ENCODE measurements at places on chromosomes 11 and 22.

- no peak for DNase-seq
These were observed 16.5 kb downstream of the SLC22A12 start for GRCh38 chr11:64607381-64607985.

GRCh38 chr11:11036185-11036847, 178.5 kb upstream of the ZBED5 start:
- no peak for DNase-seq

GRCh38 chr22:19329454-19329853, 37.9 kb upstream of the CLTCL1 start:
- DNase-seq: no peak

- no peak for DNase-seq
These were observed 18.4 kb upstream of the FTH1 start for GRCh38 chr11:61985869-61986268.

GRCh38 chr22:48754611-48755058, 1073.0 kb downstream of the BRD1 start:
- DNase-seq: no peak

GRCh38 chr11:8989453-8989852, 14.3 kb downstream of the NRIP3 start:
- no peak for DNase-seq

GRCh38 chr11:13963169-13963948, 836 bp downstream of the SPON1 start:
- DNase-seq: peak; percentile 32

DNA sequence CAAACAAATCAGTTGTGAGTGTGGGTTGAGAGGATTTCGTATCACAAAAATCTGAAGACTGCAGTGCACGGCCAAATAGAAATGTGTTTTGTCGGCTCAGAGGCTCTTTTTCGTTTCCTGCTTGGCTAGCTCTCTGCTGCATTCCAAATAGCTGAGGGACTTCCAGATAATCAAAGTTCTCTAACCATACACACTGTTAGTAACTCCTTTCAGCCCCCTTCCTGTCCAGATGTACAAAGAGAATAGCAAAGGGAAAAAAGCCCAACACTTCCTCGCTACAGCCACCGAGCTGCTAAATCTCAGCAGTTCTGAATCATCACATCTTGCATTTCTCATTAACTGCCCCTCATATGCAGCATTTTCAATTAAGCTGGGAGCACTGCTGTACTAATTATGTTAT, 203.1 kb downstream of the TENM4 start:
- no peak for DNase-seq

GRCh38 chr11:86171627-86172026, 72.9 kb upstream of the EED start:
- DNase-seq: no peak

DNA sequence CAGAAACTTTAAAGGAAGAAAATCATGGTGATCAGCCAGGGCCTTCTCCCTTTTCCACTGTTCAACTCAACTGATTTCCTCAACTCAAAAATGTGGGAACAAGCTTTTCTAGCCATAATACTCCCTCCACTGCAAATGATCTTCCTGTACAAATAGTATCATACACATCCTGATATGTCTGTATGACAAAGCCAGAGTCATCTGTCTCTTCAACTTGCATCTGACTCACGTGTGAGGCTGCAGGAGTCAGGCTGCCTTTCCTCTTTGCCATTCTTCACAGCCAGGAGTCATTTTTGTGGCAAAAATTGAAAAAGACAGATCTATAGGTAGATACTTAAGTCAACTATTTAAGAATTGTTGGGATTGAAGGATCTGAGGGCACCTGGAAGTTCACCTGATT, 13.3 kb downstream of the PATZ1 start:
- no peak for DNase-seq

DNA sequence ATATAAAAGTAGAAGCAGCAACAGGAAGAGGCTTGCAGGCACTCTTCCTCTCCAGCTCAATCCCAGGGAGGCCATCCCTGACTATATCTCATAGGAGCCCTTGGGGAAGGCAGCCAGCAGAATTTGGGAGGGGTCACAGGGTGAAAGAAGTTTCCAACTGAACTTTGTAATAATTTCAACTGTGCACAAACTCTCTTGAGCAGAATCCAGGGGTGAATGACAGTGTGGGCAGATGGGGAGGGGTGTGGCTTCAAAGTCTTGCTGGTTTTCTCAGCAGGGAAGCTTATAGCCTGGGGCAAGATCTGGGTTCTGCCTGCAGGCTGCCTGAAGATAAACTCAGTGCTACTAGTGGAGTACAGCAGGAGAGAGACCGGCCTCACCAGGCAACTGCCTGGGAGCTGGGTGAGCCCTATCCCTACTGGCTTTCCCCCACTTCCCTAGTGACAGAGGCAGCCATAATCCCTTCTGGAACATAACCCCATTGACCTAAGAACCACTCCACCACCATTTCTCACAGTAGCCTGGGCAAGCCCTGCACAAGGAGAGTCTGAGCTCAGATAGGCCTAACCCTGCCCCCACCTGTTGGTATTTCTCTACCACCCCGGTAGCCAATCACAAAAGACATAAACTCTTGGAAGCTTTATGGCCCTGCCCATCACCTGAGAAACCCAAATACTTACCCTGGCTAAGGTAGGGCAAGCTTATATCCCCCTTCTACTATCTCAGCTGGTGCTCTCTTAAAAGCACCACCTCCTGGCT, 17.8 kb upstream of the TTC12 start:
- DNase-seq: no peak
